Suppressor macrophage treated with lipopolysaccharide for 1 hour (primary cell): ENCODE measurements at places on chromosomes 5 and 9.

DNA sequence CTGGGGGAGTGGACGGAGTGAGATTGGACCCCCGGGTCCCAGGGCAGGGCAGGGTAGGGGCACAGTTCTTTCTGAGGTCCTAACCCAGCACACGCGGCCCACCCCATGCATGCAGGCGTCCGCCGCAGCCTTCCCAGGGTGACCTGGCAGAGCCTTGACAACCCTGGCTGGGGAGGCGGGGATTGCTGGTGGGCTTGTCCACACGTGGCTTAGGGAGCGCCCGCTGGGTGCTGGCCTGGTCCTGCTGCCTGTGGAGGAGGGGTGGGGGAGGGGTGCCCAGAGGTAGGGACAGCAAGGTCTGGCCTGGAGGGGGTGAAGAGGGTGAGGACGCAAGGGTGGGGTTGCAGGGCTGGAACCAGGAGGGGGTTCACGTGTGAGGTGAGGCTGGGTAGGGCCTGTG lies 6.0 kb downstream of the RXRA start:
- no peak for DNase-seq

- peak; percentile 64 for DNase-seq
Observed at GRCh38 chr9:113516840-113517577, 53.5 kb downstream of the RGS3 start.

- DNase-seq, result no peak
Observed at GRCh38 chr5:176630681-176631222, 277 bp downstream of the EIF4E1B start.

GRCh38 chr9:125889112-125889475 lies 141.9 kb downstream of the PBX3 start:
- peak; percentile 39 for DNase-seq

DNA sequence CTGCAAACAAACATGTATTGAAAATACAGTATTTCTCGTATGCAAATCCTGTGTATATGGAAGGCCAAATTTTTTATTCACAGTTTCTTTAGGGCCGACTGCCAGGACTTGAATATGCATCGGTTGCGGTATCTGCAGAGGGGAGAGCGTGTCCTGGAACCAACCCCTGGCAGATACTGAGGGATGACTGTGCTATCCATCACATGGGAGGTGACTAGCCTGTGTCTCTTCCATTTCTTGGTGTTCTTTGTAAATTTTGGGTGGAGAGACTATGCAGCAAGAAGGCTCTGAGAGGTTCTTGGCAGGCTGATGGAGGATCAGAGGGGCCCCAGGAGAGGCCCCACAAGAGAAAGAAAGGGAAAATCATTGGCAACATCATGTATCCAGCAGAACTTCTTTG lies 384.3 kb downstream of the YTHDC2 start:
- no peak for DNase-seq
